Tibial nerve (tissue), 4 donors: ENCODE measurements at places on chromosomes 3 and 15. TPM values are rescaled to one million over a fixed set of nuclear protein-coding genes. Genes with fewer than 3 reads are reported as not detected.

- no peak overlapping the region for H3K4me3 ChIP-seq
- DNase-seq: no peak
- H3K4me1 ChIP-seq: peaks cover 53% of the 10 kb centered on the region
- no peak overlapping the region for H3K27ac ChIP-seq
- H3K36me3 ChIP-seq: no peaks in the 10 kb centered on the region
Measured at GRCh38 chr3:43023066-43023465, 44.0 kb downstream of the GASK1A start.

DNA sequence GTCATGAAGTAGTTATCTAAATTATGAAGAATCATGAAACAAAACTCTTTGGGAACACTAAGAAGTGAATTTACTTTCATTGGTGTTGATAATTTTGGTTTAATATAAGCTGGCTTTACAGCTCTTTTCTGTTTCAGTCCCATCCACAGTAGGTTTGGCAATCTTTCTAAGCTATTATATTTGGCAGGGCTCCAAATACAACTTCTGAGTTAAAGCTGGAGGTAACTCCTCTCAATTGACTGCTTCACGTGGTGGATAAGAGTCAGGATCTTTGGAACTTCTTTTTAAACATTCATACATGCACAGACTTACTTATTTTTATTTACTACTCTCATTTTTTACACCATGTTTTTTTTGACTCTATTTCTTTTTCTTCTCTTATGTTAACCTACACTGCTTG, 106.5 kb upstream of the EPHA3 start:
- no peaks in the 10 kb centered on the region for H3K36me3 ChIP-seq
- no peaks in the 10 kb centered on the region for H3K4me1 ChIP-seq

DNA sequence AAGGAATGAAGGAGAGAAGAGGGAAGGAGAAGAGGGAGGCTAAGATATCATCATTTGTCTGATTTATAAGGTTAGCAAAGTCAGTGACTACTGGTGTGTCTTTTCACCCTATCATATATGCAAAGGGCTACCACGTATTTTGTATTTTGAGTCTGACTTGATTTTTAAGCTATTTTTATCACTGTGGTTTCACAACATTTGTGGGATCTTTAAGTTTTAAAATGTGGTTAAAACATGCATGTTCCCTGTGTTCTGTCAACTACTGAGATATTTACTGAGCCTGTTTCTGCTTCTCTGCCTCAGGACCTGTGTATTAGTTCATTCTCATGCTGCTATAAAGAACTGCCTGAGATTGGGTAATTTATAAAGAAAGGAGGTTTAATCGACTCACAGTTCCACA, 22.5 kb upstream of the SPTSSB start:
- no peak overlapping the region for H3K27ac ChIP-seq
- H3K36me3 ChIP-seq: no peaks in the 10 kb centered on the region
- no peak for DNase-seq
- H3K27me3 ChIP-seq: no peaks in the 10 kb centered on the region
- H3K4me1 ChIP-seq: no peaks in the 10 kb centered on the region

DNA sequence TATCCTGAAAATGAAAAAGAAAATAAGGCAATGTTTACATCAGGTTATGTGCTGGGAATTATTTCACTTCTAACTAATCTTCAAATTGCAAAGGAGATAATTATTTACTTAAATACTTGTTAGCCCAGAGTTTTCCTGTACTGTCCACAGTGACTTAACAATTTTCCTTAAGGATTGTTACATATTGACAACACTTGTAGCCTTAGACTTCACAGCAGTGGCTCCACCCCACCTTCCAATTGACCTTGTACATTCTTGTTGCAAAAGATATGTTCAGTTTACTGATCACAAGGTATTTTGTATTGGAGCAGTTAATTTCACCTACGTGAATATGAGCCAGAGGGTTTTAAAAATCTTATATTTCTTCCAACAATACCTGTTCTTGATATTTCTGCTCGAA, 376.9 kb downstream of the CNTN6 start:
- H3K36me3 ChIP-seq: no peaks in the 10 kb centered on the region
- DNase-seq: no peak
- H3K4me3 ChIP-seq: no peak overlapping the region
- no peaks in the 10 kb centered on the region for H3K4me1 ChIP-seq

PIAS1 gene
- total RNA-seq: 61.8 TPM

AADACL2 gene
- total RNA-seq: not detected

REC114 gene
- not detected for total RNA-seq
